Activated B cell treated with CpG ODN at 0.5 μM for 24 hours (primary cell): ENCODE measurements at places on chromosomes 2 and 18. TPM values are rescaled to one million over a fixed set of nuclear protein-coding genes. Genes with fewer than 3 reads are reported as not detected.

Gene C2orf78
- not detected in 2 replicates for total RNA-seq

Gene TGFA
- total RNA-seq: 0.31 and 0.51 TPM in 2 replicates

DNA sequence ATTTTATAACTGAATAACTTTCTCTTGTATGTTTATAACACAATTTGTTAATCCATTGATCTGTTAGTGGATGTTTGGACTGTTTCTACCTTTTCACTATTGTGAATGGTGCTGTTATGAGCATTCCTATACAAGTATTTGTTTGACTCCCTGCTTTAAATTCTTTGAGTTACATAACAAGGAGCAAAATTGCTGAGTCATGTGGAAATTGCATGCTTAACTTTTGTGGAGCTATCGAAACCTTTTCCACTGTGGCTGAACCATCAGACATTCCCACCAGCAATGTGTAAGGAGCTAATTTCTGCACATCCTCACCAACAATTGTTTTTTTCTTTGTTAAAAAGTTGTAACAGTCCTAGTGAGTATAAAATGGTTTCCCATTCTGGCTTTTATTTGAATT is 415.5 kb downstream of the CBLN2 start:
- DNase-seq: no peak

DNA sequence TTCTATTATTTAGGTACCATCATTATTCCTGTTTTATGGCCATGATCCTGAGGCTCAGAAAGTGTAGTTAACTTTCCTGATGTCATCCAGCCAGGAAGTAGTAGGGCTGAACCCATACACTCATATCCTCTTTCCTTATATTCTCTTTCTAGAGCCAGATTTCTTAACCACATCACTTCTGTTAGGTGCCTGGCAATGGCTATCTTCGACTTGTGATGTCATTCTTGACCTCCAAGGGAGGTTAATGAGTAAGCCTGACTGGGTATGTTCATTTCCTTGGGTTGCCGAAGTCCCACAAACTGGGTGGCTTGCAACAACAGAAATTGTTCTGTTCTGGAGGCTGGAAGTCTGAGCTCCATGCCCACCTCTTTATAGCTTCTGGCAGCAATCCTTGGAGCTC is 43.4 kb downstream of the ITGB6 start:
- no peak for DNase-seq
